ENCODE measurements at places on chromosomes 12 and 14.

DNA sequence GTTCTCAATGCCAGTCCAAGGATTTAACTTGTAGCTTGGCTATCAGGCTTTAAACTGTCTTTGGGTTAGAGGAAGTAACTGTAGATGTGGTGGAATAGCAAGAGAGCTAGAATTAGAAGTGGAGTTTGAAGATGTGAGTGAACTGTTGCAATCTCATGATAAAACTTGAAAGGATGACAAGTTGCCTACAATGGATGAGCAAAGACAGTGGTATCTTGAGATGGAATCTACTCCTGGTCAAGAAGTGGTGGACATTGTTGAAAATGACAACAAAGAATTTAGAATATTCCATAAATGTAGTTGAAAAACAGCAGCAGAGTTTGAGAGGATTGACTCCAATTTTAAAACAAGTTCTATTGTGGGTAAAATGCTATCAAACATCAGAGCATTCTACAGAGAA is 199.0 kb downstream of the DUSP6 start:
- no peak for DNase-seq

DNA sequence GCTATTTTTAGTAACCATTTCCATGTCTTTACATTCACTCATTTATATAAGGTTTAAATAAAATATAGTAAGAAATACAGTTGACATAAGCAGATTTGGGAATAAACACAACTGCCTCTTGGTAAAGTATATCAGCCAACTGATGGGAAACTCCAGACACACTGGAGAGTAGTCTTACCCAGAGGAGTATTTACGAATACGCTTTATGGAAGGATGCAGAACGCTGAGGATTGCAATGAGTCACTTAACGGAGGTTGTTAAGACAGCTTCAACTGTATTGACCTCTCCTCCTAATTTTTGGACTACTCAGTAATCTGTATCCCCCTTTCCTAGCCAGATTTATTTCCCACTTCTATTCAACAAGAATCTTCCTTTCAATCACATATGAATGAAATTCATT is 6.0 kb downstream of the C2CD5 start:
- no peak for DNase-seq

- DNase-seq, result no peak
These were observed 286.2 kb downstream of the RAD51B start for GRCh38 chr14:68105816-68106215.

DNA sequence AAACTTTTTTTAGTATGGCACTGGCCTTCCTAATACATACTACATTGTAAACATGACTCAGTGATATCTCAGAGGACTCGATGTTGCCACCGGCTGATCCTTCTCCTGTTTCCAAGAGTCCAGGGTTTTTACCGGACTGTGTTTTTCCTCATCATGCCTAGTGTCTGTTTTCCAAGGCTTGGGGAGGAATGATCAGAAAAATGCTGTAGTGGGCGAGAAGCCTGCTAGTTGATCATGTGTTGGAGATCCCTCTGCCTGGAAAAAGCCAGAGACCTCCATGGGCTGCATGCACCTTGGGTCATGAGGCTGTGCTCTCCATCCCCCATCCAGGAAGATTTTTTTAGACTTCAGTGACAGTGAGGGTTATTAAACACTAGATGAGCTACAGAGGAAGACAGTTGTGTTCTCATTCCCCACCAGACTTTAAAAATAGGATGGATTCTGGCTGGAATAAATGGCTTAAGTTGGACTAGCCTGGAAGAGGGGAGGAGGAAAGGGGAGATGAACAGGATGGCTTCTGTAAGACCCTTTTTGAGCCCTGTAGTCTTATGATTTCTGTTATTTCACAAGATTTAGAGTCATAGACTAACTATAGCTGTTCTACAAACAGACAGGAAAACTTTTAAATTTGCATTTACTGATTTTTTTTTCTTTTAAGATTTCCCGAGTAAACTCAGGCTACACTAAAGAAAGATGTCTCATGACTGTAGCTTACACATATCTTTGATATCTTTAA is 145.7 kb downstream of the SAMD4A start:
- DNase-seq, result no peak

DNA sequence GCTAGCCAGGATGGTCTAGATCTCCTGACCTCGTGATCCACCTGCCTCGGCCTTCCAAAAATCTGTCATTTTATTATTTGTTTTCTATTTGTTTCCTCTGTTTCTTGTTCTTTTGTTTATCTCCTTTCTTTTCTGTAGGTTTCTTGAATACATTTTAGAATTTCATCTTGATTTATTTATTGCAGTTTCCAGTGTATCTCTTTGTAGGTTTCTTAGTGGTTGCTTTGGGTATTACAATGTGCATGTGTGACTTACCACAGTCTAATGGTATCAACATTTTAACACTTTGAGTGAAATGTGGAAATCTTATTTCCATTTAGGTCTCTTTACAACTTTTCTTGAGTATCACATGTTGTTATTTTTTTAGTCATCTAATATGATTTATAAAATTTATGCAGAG is 29.9 kb upstream of the MUCL1 start:
- no peak for DNase-seq

DNA sequence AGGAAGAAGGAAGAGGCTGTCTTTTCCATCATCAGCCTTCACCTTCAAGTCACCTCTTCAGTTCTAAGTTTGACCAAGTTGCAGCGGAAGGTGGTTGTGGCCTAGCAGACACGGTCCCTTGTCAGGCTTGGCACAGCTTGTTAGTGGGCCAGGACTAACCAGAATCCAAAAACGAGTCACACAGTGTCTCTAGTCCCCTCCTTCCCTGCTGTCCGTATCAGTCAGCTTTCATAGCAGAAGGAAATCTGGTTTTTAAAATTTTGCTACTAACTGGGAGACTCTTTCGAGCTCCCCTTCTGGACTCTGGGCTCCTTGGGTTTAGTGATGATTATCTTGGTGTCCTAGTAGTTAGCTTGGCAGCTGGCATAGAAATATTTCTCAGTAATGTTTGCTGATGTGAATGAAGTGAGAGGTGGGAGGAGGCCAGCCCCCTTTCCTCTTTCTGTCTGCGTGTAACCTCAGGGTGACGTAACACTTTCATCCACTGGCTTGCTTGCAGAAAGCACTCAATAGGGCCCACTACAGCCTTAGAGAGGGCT is 3.8 kb downstream of the ETV6 start:
- DNase-seq, result no peak

DNA sequence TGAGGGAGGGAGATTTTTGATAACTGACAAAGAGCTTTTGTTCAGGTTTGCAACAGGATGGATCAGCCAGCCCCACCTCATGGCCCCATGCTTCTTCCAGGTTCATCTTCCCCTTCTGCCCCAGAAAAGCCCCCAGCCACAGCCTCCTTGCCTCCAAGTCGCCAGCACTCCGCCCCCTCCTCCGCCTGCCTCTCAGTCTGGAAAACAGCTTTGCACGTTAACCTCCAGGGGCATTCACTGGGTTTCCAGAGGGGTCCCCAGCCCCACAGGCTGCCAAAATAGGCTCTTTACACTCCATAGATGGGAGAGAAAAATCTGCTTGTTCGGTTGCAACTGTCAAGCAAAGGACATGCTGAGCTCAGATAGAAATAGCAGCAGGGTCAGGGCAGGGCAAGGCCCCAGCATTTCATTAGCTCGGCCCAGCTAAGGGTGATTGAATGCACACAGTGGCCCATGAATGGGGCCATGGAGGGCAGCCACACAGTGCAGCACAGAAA is 253.6 kb downstream of the ZFP36L1 start:
- DNase-seq, result no peak

GRCh38 chr12:20142956-20143355 is 225.4 kb upstream of the PDE3A start:
- DNase-seq, result peak; percentile 7

DNA sequence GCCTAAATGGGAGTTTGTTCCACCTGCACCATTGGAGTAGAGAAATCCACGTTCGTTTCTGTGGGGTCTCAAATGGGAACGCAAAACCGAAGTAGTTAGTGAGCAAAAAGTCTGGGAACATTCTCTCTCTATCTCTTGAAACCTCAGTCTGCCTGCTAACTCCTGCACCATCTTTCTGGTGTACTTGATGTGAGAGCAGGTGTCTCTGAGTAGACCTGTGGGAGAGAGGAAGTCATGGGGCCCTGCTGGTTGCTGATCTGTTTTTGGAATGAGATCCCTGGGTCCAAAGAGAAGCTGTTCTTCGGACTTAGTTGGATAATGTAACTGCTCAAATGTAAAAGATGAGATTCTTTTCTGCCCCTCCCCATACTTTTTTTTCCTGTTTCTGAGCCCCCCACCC is 57.3 kb downstream of the MAX start:
- no peak for DNase-seq

GRCh38 chr14:24098927-24099813 is 5.1 kb downstream of the PCK2 start:
- no peak for DNase-seq
